ENCODE measurements at places on chromosomes 4 and X. TPM values are rescaled to one million over a fixed set of nuclear protein-coding genes. Genes with fewer than 3 reads are reported as not detected.

Gene CCKAR
- not detected for total RNA-seq

- no peak for DNase-seq
Observed at GRCh38 chrX:72057849-72058248, 73.9 kb downstream of the RTL5 start.

GRCh38 chrX:109125304-109125703, 356.6 kb downstream of the GUCY2F start:
- no peak for DNase-seq

GRCh38 chr4:106753426-106753825, 282.7 kb downstream of the DKK2 start:
- DNase-seq: no peak

DNA sequence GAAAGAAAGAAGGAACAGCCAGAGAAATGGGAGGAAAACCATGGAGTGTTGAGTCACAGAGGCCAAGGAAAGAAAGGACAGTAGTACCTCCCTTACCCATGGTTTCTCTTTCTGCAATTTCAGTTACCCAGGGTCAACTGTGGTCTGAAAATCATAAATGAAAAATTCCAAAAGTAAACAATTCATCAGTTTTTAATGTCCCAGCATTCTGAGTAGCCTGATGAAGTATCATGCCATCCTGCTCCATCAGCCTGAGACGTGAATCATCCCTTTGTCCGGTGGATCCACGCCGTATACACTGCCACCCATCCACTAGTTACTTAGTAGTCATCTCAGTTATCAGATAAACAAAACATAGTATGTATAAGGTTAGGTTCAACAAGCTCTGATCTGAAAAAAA, 114.2 kb downstream of the COMMD8 start:
- DNase-seq: no peak

- no peak for DNase-seq
Observed at GRCh38 chr4:36141186-36141585, 103.1 kb downstream of the ARAP2 start.

Data from heart right ventricle (tissue), 16 donors.